ENCODE measurements at places on chromosomes 2 and 18.

- DNase-seq = no peak
Measured at GRCh38 chr2:43190311-43191052, 35.9 kb downstream of the ZFP36L2 start.

- DNase-seq = no peak
Measured at GRCh38 chr2:217494557-217494956, 508.2 kb downstream of the TNS1 start.

DNA sequence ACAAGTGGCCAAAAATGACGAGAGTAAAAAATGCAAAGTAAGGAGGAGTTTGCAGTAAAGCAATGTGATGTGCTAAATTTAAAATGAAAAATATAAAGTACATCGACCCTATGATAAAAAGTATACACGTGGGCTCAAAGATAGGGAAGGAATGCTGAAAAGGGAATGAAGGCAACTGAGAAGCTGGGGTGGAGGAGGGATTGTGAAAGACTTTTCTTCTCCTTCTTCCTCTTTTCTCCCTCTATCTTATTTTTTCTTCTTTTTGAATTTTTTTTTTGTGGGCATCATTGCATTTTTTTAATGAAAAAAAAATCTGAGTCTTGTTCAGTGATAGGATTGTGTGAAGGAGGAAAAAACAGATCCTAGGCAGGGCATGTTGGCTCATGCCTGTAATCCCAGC is 57.6 kb upstream of the STK17B start:
- DNase-seq = no peak

DNA sequence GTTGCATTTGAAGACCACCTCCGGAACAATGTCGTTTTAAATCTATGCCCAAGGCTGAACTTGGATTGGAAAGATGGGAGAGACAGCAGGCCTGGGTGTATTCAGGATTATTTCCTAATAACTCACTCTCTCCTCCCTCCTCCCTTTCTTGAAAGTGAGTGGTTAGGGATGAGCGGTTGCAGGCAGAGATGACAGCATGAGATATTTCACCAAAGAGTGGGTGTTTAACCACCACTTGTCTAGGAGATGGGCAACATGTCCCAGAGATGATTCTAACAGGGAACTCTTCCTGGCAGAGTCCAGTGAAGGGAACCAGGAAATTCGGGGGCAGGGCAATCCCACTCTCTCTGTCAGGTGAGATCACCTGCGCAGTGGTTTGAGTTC is 123.2 kb downstream of the KCTD1 start:
- DNase-seq = no peak

DNA sequence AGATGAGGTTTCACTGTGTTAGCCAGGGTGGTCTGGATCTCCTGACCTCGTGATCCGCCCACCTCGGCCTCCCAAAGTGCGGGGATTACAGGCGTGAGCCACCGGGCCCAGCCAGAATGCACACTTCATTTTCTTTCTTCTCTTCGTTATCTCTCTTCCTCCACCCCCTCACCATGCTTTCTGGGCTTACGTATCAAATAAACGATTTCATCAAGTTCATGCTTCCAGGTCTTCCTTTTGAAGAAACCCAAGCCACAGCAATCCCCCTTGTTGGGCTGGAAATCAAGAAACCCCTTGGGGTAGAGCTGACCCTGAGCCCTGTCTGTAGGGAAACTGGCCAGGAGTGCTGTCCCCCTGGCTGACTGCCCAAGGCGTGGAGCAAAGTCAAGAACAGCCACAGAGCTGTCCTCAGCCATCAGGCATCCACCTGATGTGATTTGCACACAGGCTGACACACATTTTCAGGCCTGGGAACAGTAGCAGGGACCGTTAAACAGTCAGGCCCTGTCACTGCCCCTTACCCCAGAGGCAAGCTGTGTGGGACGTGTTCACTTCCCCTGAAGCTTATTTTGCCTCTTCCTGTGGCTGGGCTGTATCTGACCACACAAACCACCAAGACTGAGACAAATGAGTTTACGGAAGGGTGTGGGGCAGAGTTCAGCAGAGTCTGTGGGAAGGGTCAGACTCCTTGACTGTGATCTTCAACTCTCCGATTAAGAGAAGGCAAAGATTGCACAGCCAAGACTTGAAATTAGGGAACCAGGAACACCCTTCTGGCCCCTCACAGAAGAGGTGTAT is 15.1 kb upstream of the NMUR1 start:
- DNase-seq = peak; percentile 33

DNA sequence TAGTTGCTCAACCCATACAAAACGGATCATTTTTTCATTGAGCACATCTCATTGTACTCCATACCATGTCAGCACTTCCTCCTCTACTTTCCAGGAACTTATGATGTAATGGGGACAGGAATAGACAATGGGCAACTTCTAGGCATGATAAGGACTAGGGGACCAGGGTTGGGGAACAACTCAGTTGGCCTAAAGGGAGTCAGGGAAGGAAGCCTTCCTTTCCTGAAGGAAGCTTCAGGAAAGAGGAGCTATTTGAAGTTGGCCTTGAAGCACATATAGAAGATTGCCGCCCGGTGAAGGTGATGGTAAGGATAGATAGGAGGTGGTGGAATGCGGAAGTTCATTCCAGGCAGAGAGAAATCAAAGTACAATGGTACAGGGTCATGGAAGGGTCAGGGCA is 283.9 kb downstream of the SLC8A1 start:
- DNase-seq = no peak

GRCh38 chr2:118641711-118642110 is 205.7 kb downstream of the EN1 start:
- DNase-seq = no peak

DNA sequence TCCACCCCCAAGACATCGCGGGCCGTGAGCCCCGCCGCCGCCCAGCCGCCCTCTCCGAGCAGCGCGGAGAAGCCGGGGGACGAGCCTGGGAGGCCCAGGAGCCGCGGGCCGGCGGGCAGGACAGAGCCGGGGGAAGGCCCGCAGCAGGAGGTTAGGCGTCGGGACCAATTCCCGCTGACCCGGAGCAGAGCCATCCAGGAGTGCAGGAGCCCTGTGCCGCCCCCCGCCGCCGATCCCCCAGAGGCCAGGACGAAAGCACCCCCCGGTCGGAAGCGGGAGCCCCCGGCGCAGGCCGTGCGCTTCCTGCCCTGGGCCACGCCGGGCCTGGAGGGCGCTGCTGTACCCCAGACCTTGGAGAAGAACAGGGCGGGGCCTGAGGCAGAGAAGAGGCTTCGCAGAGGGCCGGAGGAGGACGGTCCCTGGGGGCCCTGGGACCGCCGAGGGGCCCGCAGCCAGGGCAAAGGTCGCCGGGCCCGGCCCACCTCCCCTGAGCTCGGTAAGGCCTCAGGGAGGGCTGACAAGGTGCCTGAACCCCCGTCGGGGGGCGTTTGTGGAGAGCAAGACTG is 14.2 kb downstream of the SPEG start:
- no peak for DNase-seq

DNA sequence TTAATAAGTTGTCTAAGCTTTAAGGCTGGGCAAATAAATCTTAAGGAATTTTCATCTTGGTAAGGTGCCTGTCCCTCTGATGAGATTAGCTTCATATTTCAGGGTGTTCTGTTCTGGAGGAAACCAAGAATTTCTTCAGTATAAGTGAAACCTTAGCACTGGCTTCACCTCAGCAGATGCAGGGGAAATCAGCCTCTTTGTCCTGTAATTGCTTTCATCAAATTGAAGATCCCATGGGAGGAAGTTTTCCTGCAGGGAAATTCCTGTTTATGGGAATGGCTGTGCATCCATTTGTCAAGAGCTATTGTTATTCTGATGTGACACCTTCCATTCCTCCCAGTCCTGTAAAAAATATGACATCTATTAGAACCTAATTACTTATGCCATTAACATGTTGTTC is 174.5 kb downstream of the PTPRM start:
- no peak for DNase-seq

GRCh38 chr2:64586883-64587481 is 62.9 kb downstream of the AFTPH start:
- no peak for DNase-seq

- DNase-seq = no peak
Measured at GRCh38 chr2:151518802-151519201, 109.1 kb downstream of the RIF1 start.

Measured in activated CD4-positive, alpha-beta T cell treated with anti-CD3 and anti-CD28 coated beads for 24 hours (primary cell).